Left renal pelvis (tissue), 4 donors: ENCODE measurements at places on chromosomes 1 and 21.

DNA sequence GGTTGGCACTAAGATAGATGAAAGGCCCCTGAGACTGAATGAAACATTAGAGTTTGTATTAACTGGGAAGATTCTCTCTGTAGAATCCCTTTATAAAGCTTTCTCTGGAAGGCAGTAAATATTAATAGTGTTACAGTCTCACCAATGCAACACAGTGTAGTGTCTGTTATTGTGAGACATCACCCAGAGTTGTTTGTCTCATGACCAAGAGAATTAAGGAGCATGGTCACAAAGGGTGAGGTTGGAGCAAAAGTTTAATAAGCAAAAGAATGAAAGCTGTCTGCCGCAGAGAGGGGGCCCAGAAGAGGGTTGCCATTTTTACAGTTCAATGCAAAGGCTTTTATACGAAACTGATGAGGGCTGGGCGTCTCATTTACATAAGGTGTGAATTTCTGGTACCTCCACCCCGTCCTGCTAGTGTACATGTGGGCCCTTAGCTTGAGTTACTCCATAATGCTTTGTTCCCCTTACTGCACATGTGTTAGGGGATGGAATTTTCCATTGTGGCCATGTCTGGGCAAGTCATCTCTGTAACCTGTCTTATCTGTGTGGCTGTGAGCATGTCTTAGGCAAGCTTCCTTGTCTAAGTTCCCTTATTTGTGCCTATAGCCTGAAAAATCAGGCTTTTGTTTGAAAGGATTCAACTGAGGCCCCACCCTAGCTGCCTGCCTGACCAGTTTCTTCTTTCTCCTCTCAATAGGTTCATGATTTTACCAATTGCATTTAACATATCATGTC, 184.1 kb downstream of the RASAL2 start:
- no peak for DNase-seq

- DNase-seq, result no peak
These were observed 42.2 kb downstream of the CLDN14 start for GRCh38 chr21:36437745-36438128.

- no peak for DNase-seq
These were observed 45.4 kb upstream of the USP1 start for GRCh38 chr1:62391369-62391971.

GRCh38 chr1:234907208-234907939, 221.3 kb downstream of the TOMM20 start:
- DNase-seq, result no peak

DNA sequence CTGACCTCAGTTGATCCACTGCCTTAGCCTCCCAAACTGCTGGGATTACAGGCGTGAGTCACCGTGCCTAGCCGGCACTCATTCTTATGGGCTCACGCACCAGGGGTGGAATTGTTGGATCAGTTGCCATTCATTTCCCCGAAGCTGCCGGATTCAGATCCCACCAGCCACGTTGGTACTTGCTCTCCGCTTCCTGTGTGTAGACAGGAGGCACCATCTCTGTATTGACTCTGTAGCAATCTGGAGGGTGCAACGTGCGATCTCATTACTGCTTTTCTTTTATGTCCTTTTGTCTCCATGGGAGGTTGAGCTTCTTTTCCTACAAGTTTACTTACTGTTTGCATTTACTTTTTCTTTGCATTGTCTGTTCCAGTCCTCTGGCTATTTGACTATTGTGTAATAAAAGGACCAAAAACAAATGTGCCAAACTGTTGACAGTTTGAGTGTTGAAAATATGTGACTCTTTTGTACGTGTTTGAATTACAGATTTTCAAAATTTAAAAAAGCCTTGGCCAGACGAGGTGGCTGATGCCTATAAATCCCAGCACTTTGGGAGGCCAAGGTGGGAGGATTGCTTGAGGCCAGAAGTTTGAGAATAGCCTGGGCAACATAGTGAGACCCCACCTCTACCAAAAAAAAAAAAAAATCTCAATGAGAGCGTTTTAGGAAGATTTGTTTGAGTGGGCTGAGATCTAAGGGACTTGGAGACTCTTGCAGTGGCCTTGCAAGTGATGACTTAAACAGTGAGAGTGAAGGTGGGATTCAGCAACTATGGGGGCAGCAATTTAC, 39.1 kb downstream of the SPSB1 start:
- no peak for DNase-seq

DNA sequence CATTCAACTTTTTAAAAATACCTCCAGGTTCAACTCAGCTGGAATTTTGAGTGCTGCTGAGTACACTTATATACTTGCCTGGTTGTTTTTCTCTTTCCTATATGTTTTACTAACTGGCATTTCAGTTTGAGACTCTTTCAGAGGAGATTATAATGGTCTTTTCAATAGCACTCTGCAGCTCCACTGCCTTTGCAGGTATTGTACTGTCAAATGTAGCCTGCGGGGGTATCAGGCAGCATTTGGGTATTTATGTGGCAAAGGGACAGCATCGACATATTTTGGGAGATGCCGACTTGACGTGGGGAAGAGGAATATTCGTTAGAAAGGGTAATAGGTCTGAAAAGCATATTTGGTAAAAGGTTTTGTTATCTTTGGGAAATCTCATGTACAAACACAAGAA, 11.1 kb upstream of the TGFBR3 start:
- DNase-seq, result no peak

- DNase-seq, result no peak
These were observed 31.0 kb upstream of the VWA5B1 start for GRCh38 chr1:20259646-20260045.

- no peak for DNase-seq
These were observed 450.8 kb downstream of the PTPRU start for GRCh38 chr1:29687166-29687565.

GRCh38 chr1:206895837-206896242, 1.4 kb upstream of the IL24 start:
- DNase-seq, result no peak

- no peak for DNase-seq
These were observed 107.7 kb downstream of the ADSS2 start for GRCh38 chr1:244344001-244344400.

DNA sequence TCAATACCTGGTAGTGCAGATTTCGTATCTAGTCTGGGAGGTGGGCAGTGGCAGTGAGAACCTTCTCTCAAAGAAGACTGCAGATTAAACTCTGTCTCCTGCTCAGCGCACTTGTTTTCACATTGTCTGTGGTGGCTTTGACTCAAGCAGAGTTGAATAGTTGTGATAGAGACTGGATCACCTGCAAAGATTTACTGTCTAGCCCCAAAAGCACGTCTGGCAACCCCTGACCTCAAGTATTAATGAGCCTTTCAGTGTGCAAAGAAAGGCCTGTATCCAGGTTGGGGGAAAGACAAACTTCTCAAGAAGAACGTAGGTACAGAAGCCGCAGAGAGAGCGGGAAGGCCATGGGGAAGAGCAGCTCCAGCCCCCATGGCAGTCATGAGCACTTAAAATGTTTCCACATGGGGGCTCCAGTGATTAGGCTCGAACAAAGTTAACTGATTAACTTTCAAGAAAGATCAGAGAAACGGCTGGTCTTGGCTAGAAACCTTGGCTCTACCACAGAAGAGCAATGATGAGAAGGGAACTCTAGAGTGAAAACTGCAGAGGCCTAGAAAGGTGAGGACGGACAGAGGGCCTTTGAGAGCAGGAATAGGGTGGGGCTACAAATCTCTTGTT, 15.2 kb downstream of the HENMT1 start:
- no peak for DNase-seq

DNA sequence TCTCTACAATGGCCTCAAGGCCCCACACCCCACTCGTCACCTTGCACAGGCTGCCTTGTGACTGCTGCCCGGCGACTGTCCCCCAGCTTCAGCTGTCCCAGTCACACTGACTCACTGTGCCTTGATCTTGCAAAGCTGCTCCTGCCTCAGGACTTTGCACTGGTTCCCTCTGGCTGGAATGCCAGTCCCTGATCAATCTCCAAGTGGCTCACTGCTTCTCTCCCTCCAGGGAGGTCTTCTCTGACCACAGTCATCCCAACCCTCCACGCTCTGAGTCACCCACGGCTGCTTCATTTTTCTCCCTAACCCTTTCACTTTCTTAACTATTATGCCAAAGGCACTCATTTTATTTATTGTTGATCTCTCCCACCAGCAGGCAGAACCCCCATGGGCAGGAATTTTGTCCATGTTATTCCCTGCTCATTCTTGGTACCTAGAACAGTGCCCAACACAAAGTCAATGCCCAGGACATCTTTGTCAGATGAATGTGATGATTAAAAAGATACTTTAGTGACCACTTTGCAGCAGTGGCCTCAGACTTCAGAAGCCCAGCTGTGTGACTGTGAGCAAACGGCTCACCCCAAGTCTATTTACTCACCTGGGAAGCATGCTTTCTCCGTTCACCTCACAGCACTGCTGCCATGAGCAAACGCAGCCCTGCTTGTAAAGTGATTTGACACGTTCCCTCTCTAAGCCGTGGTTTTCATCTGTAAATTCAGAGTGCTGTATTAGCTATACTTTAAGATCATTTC, 53.4 kb downstream of the ZBTB18 start:
- DNase-seq, result no peak

GRCh38 chr21:44959376-44960091, 19.7 kb downstream of the SLX9 start:
- DNase-seq, result no peak

DNA sequence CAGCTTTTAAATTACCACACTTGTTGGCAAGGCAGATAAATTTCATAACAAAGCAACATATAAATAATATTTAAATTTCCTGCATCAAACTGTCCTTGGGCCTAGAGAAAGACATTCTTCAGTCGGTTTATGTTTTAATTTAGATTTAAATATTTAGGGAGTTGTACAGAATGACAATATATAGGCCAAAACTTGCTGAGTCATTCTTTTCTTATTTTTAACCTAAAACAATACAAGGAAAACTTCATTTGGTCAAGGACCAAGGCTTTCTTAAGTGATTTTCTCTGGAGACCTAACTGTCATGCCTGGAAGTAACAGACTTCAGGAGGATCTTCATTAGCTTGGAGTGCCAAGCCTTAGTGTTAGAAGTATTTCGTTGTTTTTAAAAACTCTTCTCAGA, 5.6 kb downstream of the MAP10 start:
- no peak for DNase-seq
